Fibroblast of skin of left quadriceps (primary cell): ENCODE measurements at places on chromosomes 11 and 22.

- DNase-seq, result no peak
Measured at GRCh38 chr22:16965560-16965959, 42.5 kb downstream of the GAB4 start.

- no peak for DNase-seq
Measured at GRCh38 chr11:34331736-34332135, 26.1 kb downstream of the ABTB2 start.

DNA sequence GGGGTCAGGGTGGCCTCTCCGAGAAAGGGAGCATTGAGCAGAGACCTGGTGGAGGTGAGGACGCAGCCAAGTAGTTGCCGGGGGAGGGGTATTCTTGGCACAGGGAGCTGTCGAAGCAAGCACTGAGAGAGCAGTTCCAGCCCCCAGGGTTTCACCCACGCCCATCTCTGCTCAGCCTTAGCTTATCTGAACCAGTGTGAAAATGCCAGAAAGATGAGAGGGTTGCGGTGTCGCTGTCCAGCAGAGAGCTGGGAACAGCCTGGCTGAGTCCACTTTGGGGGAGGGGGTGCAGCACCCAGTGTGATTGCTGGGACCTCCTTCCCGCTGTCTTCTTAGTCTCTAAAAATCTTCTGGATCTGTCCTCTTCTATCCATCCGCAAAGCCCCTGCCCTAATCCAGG, 123.3 kb upstream of the TBCEL start:
- no peak for DNase-seq

GRCh38 chr11:76574406-76574805, 96.1 kb downstream of the LRRC32 start:
- no peak for DNase-seq

- no peak for DNase-seq
Measured at GRCh38 chr11:12705874-12706273, 31.7 kb downstream of the TEAD1 start.

DNA sequence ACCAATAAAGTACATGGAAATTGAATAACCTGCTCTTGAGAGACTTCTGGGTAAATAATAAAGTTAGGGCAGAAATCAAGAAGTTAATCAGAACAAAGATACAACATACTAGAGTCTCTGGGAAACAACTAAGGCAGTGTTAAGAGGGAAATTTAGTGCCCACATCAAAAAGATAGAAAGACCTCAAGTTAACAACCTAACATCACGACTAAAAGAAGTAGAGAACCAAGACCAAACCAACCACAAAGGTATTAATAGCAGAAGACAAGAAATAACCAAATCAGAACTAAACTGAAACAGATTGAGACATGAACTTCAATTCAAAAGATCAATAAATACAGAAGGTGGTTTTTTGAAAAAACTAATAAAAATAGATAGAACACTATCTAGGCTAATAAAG, 140.7 kb downstream of the JRKL start:
- DNase-seq, result no peak

- no peak for DNase-seq
Measured at GRCh38 chr11:724049-724777, 18.2 kb downstream of the EPS8L2 start.

- no peak for DNase-seq
Measured at GRCh38 chr11:108729227-108729871, 64.5 kb downstream of the DDX10 start.

- no peak for DNase-seq
Measured at GRCh38 chr22:36759481-36760159, 16.3 kb downstream of the IFT27 start.

GRCh38 chr11:13091373-13091772, 82.3 kb downstream of the RASSF10 start:
- no peak for DNase-seq

DNA sequence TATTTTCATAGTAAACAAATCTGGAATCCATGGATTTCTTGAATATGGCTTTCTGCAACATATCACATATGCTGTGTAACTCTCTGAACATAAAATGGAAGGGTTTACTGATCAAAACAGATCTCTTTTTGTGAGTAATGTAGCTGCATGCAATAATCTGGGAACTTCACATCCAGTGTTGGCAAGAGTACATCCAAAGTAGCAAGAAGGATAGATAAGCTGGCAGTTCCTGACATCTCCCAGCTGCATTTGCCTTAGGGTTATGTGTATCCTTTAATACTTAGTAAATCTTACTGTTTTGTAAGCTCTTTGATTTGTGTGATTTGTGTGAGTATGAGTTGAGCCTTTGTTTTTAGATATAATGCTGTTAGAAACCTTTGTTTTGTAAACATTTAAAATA, 280.4 kb upstream of the CNTN5 start:
- DNase-seq, result no peak

DNA sequence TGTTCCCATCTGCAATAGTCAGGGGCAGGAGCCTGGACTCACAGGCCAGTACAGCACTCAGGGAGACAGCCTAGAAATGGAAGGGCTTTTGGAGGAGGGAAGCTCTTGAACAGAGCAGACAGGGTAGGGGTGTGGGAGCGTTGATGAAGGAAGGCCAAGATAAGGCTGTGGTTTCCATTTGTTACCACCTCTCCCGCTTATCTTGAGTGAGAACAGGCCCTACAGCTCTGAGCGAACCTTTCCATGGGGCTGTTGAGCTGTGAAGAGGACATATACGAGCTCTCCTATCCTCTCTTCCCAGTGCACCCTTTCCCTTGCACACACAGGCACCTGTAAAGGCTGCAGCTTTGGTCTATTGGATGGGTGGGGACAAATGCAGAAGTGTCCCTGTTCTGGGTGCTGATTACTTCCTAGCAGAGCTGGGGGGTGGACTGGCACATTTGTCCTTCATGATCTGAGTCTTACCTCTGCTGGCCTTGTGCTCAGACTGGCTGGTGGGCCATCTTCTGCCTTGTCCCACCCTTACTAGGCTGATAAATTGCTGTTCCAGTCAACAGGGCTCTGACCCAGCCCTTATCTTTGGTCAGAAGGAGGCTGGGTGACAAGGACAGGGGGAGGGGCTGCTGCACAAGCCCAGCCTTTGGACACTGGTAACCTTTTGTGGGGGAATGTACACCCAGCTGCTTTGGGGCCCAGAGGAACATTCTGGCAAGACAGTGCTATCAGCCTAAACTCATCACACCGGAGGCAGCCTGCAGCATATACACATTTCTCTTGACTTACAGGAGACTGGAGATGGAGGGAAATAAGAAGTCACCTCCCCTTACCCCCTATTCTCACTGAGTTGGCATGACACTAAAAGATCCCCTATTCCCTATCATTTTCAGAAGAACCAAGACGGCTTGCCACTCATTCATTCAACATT, 80.1 kb upstream of the NNMT start:
- DNase-seq, result no peak

GRCh38 chr11:46330563-46331281, 16.5 kb upstream of the DGKZ start:
- no peak for DNase-seq

GRCh38 chr22:35593891-35594470, 23.1 kb downstream of the MB start:
- no peak for DNase-seq

- no peak for DNase-seq
Measured at GRCh38 chr11:61682906-61683675, 2.9 kb downstream of the DAGLA start.

- DNase-seq, result peak; percentile 90
Measured at GRCh38 chr11:44574610-44575287, 9.3 kb downstream of the CD82 start.

- no peak for DNase-seq
Measured at GRCh38 chr11:2416765-2417164, 16.2 kb downstream of the TSSC4 start.
